Fibroblast of lung (primary cell): ENCODE measurements at places on chromosomes 2 and 18. TPM values are rescaled to one million over a fixed set of nuclear protein-coding genes. Genes with fewer than 3 reads are reported as not detected.

- no peak for DNase-seq
Observed at GRCh38 chr2:28689771-28690170, 61.9 kb upstream of the PPP1CB start.

DNA sequence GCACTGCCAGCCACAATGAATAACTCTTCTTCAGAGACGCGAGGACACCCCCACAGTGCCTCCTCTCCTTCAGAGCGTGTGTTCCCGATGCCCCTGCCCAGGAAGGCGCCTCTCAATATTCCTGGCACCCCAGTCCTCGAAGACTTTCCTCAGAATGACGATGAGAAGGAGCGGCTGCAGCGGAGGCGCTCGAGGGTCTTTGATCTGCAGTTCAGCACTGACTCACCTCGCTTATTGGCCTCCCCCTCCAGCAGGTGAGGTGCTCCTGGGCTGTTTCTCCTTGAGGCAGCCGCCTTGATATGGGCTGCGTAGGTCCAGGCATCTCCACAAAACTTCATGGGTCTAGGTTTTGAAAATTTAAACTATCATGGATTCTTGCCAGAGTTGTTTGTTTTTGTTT, 6.1 kb downstream of the NCAPH start:
- DNase-seq, result no peak

DNA sequence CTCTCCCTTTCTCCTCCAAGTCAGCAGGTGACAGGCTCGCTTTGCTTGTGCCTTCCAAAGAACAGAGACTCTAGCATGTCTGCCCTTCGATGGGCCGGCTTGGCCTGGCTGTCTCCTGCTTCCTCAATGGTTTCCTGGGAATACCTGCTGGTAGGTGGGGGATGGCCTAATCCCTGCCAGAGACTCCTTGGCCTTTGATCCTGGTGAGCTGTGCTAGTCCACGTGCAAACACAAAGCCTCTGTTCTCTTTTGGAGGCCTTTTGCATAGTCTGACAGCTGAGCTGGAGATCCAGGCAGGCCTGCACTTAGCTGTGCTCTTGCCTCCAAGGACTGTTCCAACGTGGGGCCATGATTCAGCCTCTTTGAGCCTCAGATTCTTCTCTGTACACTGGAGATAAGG, 67.6 kb downstream of the ARL4C start:
- no peak for DNase-seq

GRCh38 chr2:26438926-26439325, 37.2 kb downstream of the DRC1 start:
- peak; percentile 62 for DNase-seq

- DNase-seq, result peak; percentile 50
Observed at GRCh38 chr2:152028182-152028862, 70.5 kb downstream of the CACNB4 start.

DNA sequence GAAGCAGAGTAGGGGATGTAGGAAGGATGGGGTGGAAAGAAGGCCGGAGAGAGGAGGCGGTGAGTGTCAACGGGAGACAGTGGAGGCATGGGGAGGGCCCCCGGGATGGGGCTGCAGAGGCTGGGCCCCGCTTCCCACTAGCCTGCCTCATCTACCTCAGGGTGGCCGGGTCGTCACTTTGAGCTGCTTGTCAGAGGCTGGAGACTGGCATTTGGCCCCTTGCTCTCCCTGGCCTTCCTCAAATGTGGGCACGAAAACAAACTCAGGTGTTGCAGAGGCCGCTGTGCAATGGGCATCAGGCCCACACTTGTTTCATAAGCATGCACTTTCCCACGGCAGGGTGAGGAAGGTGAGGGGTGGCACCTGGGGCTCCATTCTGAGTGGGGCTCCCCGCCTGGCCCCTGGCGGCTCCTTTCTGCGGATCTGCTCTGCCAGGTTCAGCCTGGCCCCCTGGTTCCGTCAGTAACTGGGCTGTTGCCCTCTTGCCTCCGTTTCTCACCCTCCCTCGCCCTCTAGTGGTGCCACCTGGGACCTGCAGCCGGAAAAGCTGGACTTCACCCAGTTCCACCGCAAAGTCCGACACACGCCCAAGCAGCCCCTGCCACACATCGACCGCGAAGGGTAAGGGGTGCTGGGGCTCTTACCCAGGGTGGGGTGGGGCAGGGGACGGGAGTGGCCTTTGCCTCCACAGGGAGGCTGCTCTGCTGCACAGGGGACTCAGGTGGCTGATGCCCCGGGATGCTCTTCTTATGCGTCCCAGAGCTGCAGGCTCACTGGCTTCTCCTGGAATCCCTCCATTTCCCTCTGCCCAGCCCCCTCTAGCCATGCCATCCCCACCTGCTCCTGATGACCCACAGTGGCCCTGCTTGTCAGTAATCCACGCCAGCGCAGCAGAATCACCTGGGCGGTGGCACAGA, 125.4 kb downstream of the CTIF start:
- DNase-seq, result peak; percentile 41

GRCh38 chr2:30565851-30566358, 118.9 kb downstream of the LCLAT1 start:
- DNase-seq, result no peak

DNA sequence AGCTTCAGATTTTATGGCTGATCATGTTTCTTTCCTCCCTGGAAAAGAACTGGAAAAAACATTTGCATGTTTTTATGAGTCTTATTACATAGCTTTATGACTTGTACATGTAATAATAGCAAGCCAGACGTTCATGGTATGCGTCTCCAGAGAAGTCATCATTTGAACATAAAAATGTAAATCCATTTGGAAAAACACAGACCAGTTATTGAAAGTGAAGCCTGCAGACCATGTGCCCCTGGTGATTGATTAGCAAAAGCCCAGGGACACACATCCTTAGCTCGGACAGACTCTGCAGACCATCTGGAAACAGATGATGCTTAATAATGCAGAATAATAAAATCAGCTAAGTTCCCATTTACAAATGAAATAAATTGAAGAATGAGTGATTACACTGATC, 283.1 kb downstream of the TDRD15 start:
- DNase-seq, result no peak

DNA sequence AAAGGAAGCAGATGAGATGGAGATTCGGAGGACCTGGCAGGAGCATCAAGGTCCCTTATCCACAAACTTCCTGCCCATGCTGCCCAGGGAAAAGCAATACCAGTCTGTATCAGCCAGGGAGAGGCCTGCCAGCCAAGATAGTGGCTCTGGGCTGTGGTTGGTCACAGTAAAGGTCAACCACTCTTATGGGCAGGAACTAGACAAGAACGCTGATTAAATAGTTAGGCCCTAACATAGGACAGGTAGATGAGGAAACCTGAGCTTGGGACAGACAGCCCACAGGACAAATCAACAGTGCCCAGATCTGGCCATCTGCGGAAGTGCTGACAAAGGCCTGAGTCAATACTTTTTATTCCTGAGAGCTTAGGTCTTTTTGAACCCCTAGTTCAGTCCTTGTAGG, 10.7 kb downstream of the PSTPIP2 start:
- no peak for DNase-seq

- no peak for DNase-seq
Observed at GRCh38 chr18:40004246-40004645, 1950.8 kb upstream of the PIK3C3 start.

The WNT10A gene
- total RNA-seq, result not detected in 2 replicates

The LRRTM1 gene
- total RNA-seq, result not detected in 2 replicates

The ERLEC1 gene
- 87.7 and 89.4 TPM in 2 replicates for total RNA-seq

The KIAA2012 gene
- under 0.01 TPM in 1 of 2 replicates, not detected in the other for total RNA-seq

The SIX2 gene
- under 0.01 TPM in 1 of 2 replicates, not detected in the other for total RNA-seq

The G6PC2 gene
- not detected in 2 replicates for total RNA-seq
